ENCODE measurements at places on chromosomes 7 and 10.

- no peak for DNase-seq
- no peaks in the 10 kb centered on the region for H3K27me3 ChIP-seq
- H3K36me3 ChIP-seq, result no peaks in the 10 kb centered on the region
- no peak overlapping the region for H3K27ac ChIP-seq
- no peak overlapping the region for H3K4me3 ChIP-seq
Measured at GRCh38 chr10:80413271-80413996, 5.1 kb downstream of the PRXL2A start.

GRCh38 chr7:157233677-157234076 lies 95.0 kb downstream of the UBE3C start:
- peaks cover 3% of the 10 kb centered on the region for H3K4me1 ChIP-seq
- no peak for DNase-seq
- H3K4me3 ChIP-seq, result no peak overlapping the region

DNA sequence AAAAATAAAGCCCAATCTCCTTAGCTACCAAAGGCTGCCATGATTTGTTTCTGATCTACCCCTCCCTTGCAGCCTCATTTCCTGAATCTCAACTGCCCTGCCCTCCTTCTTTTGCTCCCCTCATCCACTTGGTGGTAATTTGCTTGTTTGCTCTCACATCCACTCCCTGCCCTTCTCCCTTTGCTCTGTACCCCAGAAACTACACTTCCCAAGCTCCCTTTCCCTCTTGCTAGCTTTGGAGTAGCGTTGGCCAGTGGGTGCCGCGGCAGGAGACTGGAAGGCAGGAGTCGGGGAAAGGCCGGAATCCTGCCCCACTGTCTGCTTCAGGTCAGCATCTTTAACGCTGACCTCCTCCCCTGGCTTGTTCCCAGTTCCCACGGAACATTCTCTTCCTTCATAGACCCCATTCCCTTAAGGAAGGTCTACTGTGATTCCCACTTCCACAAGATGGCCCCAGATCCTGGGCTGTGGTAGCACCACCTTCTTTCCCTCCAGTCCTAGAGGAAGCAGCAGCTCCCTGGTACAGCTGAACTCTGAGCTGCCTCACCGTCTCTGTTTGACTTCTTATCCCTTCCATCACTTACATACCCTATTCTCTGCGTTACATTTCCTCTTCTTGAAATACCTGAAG lies 79.1 kb downstream of the PIK3CG start:
- peaks cover 2% of the 10 kb centered on the region for H3K27me3 ChIP-seq
- no peaks in the 10 kb centered on the region for H3K36me3 ChIP-seq
- no peak for DNase-seq
- H3K4me1 ChIP-seq, result no peaks in the 10 kb centered on the region
- no peak overlapping the region for H3K27ac ChIP-seq

GRCh38 chr10:75211007-75211691 lies 553 bp downstream of the VDAC2 start:
- H3K4me3 ChIP-seq, result peak overlapping the region; percentile 94
- peaks cover 30% of the 10 kb centered on the region for H3K36me3 ChIP-seq
- no peaks in the 10 kb centered on the region for H3K27me3 ChIP-seq
- peaks cover 14% of the 10 kb centered on the region for H3K4me1 ChIP-seq
- peak overlapping the region; percentile 99 for H3K27ac ChIP-seq

DNA sequence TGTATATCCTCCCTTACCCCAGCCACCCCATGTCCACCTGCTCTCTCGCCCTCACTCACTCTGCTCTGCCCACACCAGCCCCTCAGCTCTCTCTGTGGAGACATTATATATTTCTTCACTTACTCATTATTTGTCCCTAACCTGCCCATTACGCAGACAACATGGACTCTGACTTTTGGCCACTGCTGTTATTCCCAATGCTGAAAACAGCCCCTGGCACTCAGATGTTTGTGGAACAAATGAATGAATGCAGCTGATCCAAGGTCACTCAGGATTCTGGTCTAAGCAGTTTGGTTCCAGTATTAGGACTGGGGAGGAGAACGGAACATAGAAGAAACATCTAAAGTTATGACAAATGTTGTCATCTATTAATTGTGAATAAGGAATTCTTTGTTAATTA lies 26.7 kb downstream of the GNA12 start:
- H3K4me3 ChIP-seq, result no peak overlapping the region
- DNase-seq, result no peak
- H3K4me1 ChIP-seq, result peaks cover 77% of the 10 kb centered on the region
- H3K27me3 ChIP-seq, result no peaks in the 10 kb centered on the region

GRCh38 chr7:156753229-156753560 lies 112.6 kb downstream of the RNF32 start:
- no peaks in the 10 kb centered on the region for H3K27me3 ChIP-seq
- H3K36me3 ChIP-seq, result peaks cover 3% of the 10 kb centered on the region
- no peak overlapping the region for H3K27ac ChIP-seq

DNA sequence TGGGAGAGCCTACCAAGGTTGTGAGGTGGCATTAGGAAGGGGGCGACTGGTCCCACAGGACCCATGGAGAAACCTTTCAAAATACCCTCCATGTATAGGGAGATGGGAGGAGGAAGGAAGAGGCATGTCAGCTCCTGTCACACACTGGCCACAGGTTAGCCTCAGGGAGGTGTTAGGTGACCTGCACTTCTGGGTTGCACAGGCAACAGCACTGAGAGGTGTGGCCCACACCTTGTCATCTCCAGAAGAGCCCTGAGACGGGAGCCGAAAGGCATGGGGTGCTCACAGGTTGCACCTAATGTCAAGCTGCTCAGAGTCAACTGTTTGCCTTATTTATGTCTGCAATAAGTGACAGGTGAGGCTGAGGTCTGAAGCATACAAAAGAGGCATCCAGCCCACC lies 14.6 kb upstream of the USP6NL start:
- H3K4me1 ChIP-seq, result no peaks in the 10 kb centered on the region
- no peak for DNase-seq
- no peak overlapping the region for H3K27ac ChIP-seq
- H3K27me3 ChIP-seq, result no peaks in the 10 kb centered on the region
- H3K4me3 ChIP-seq, result no peak overlapping the region

DNA sequence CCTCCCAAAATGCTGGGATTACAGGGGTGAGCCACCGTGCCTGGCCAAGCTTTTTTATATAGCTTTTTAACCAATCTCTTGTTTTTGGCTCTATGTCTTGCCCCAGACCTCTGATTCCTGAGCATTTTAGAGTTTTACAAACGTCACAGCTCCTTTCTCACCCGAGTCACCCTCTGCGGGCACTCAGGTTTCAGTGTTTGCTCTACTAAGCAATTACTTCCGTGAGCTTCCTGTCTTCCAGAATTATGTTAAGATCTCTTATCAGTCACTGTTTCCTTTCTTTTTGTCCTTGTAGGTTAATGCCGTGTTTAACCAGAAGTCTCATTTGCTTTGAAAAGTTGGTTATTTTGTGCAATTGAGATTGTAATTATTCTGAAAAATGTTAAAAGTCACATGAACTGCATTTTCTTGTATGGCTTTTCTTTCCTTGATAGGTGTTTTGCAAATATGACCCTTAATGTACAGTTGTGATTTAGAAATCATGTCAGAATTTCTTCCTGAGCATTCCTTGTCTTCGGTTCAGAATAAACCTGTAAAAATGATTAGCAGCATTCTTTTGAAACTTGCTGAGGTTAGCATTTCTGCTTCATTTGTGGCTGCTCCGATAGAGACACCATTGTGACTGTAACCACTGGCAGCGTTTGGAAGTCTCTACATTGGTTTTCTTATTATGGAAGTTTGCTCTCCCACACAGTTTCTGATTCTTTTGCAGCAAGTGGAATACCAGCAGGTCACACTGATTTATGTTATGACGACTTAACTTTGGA lies 4.5 kb upstream of the HKDC1 start:
- DNase-seq, result no peak
- peaks cover 8% of the 10 kb centered on the region for H3K4me1 ChIP-seq
- no peaks in the 10 kb centered on the region for H3K27me3 ChIP-seq
- H3K27ac ChIP-seq, result no peak overlapping the region

GRCh38 chr10:23034790-23035189 lies 60.6 kb upstream of the MSRB2 start:
- no peaks in the 10 kb centered on the region for H3K27me3 ChIP-seq
- H3K36me3 ChIP-seq, result no peaks in the 10 kb centered on the region
- H3K4me3 ChIP-seq, result no peak overlapping the region
- H3K4me1 ChIP-seq, result no peaks in the 10 kb centered on the region
- H3K27ac ChIP-seq, result no peak overlapping the region

- H3K27me3 ChIP-seq, result no peaks in the 10 kb centered on the region
- no peak for DNase-seq
- no peaks in the 10 kb centered on the region for H3K36me3 ChIP-seq
- H3K4me3 ChIP-seq, result no peak overlapping the region
- H3K27ac ChIP-seq, result no peak overlapping the region
Measured at GRCh38 chr10:91299999-91300575, 79.6 kb downstream of the PCGF5 start.

GRCh38 chr10:97805949-97806348 lies 34.1 kb upstream of the SFRP5 start:
- no peaks in the 10 kb centered on the region for H3K27me3 ChIP-seq
- DNase-seq, result no peak
- no peak overlapping the region for H3K27ac ChIP-seq
- H3K4me1 ChIP-seq, result no peaks in the 10 kb centered on the region
- H3K4me3 ChIP-seq, result no peak overlapping the region

GRCh38 chr10:7622969-7623368 lies 43.8 kb downstream of the ITIH5 start:
- no peaks in the 10 kb centered on the region for H3K27me3 ChIP-seq
- H3K4me1 ChIP-seq, result no peaks in the 10 kb centered on the region
- H3K4me3 ChIP-seq, result no peak overlapping the region
- no peaks in the 10 kb centered on the region for H3K36me3 ChIP-seq
- no peak for DNase-seq
- H3K27ac ChIP-seq, result no peak overlapping the region

- H3K4me3 ChIP-seq, result no peak overlapping the region
- H3K27me3 ChIP-seq, result no peaks in the 10 kb centered on the region
- H3K4me1 ChIP-seq, result peaks cover 12% of the 10 kb centered on the region
- no peaks in the 10 kb centered on the region for H3K36me3 ChIP-seq
Measured at GRCh38 chr7:47672977-47673381, 91.1 kb upstream of the TNS3 start.

DNA sequence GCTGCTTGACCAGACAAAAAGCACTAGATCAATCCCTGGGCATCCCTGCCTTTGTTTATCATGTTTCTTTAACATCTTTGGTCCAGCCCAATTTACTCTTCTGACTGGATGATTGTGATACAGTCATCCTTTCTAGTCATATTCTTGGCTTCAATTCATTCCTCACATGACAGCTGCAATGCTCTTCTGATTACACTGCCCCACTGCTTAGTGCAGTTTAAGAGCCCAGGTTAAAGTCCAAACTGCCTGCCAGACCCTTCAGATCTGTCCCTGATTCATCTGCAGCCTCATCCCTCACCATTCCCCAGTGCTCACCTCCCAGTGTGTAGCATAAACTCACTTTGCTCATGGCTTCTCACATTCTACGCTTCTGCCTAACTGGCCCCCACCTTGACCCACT lies 383.8 kb downstream of the TNS3 start:
- H3K36me3 ChIP-seq, result no peaks in the 10 kb centered on the region
- H3K27ac ChIP-seq, result no peak overlapping the region
- no peaks in the 10 kb centered on the region for H3K4me1 ChIP-seq
- H3K27me3 ChIP-seq, result peaks cover 8% of the 10 kb centered on the region
- DNase-seq, result no peak

GRCh38 chr10:132420981-132421846 lies 24.2 kb downstream of the PWWP2B start:
- H3K4me1 ChIP-seq, result peaks cover 58% of the 10 kb centered on the region
- no peaks in the 10 kb centered on the region for H3K36me3 ChIP-seq
- H3K4me3 ChIP-seq, result peak overlapping the region; percentile 5
- no peaks in the 10 kb centered on the region for H3K27me3 ChIP-seq
- H3K27ac ChIP-seq, result peak overlapping the region; percentile 94

DNA sequence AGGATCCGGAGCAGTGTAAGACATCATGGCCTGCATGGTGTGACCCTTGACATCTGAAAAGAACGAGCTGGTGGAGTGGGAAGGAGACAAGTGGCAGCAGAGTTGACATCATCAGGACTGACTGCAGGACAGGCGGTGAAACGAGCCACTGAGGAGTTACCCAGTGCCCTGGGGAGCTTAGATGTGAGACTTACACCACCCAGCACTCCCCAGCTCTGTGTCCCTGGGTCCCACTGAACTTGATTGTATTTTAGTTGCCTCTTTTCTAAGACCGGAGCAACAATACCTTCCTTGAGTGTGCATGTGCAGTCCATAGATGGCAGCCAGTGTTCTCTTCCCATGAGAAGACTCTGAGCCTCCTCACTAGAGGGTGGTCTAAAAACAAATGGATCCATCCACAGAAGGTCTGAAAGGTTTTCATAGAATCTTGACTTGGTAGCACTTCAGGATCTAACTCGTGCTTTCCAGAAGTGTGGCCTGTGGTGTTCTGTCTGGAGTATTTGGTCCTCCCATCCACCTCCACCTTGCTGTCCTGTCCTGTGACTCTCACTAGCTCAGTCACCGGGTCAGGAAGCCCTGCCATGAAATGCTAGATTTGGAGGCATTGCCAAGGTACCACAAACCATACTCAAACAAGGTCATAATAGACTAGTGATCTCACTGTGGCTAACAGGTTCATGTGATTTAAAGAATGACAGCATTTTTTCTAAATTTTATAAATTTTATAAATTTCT lies 59.0 kb downstream of the IKZF1 start:
- no peaks in the 10 kb centered on the region for H3K27me3 ChIP-seq
- no peaks in the 10 kb centered on the region for H3K36me3 ChIP-seq
- H3K27ac ChIP-seq, result no peak overlapping the region
- no peaks in the 10 kb centered on the region for H3K4me1 ChIP-seq
- no peak overlapping the region for H3K4me3 ChIP-seq

GRCh38 chr7:130960208-130960988 lies 226.4 kb upstream of the KLF14 start:
- H3K4me3 ChIP-seq, result peak overlapping the region; percentile 63
- H3K4me1 ChIP-seq, result peaks cover 44% of the 10 kb centered on the region
- peak; percentile 89 for DNase-seq
- H3K27me3 ChIP-seq, result no peaks in the 10 kb centered on the region
- H3K36me3 ChIP-seq, result peaks cover 4% of the 10 kb centered on the region

- no peaks in the 10 kb centered on the region for H3K27me3 ChIP-seq
- H3K4me3 ChIP-seq, result no peak overlapping the region
- DNase-seq, result no peak
- no peak overlapping the region for H3K27ac ChIP-seq
- 0 out of 2 replicates have a peak, but pooled peaks cover 3% of the 10 kb centered on the region for H3K36me3 ChIP-seq
Measured at GRCh38 chr10:114868870-114869519, 47.4 kb downstream of the FHIP2A start.

DNA sequence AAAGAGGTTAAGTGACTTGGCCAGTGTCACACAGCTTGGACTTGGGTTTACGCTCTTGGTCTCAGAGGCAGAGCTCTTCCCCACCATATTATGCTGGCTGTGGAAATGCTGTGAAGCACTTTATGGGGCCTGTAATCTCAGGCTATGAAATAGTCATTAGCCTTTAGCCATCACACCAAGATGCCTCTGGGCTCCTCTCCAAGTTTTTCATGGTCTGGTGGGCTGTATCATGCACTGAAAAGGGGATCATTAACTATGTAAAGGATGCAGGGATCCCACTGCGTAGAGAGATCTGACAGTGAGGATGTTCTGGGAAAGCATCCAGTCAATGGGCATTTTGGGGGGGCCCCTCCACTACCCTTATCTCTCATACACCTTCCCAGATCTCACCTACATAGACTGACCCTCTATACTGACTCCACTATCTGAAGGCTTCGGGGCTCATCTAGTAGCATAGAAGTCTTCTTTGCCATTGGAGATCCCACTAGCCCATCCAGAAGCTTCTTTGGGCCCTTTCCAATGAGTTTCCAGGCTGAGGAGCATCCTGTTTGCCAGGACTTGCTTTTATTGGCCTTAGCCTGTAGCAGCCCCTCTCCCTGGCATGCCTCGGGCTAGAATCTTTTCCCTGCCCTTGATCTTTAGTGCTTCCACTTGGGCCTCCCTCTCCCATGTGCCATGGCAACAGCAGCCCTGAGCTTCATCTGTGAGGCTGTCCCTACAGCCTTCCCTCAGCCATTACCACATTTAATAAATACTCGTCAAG lies 19.6 kb downstream of the FRMPD2 start:
- peaks cover 8% of the 10 kb centered on the region for H3K4me1 ChIP-seq
- no peaks in the 10 kb centered on the region for H3K36me3 ChIP-seq
- DNase-seq, result no peak
- H3K27me3 ChIP-seq, result peaks cover 6% of the 10 kb centered on the region
- no peak overlapping the region for H3K27ac ChIP-seq
